ENCODE measurements at places on chromosomes 6 and 20. TPM values are rescaled to one million over a fixed set of nuclear protein-coding genes. Genes with fewer than 3 reads are reported as not detected.

FAM209B gene
- total RNA-seq, result not detected

DYNLT2 gene
- 1.9 TPM for total RNA-seq

UST gene
- total RNA-seq, result 4.9 TPM

MOG gene
- total RNA-seq, result not detected

OPRM1 gene
- total RNA-seq, result not detected

AKAP7 gene
- total RNA-seq, result 6.8 TPM

MROH8 gene
- 4.0 TPM for total RNA-seq

L3MBTL3 gene
- total RNA-seq, result 5.9 TPM

OR2J3 gene
- not detected for total RNA-seq

FABP7 gene
- not detected for total RNA-seq

GRCh38 chr6:88855541-88856147, 107.8 kb downstream of the RNGTT start:
- DNase-seq, result no peak

DNA sequence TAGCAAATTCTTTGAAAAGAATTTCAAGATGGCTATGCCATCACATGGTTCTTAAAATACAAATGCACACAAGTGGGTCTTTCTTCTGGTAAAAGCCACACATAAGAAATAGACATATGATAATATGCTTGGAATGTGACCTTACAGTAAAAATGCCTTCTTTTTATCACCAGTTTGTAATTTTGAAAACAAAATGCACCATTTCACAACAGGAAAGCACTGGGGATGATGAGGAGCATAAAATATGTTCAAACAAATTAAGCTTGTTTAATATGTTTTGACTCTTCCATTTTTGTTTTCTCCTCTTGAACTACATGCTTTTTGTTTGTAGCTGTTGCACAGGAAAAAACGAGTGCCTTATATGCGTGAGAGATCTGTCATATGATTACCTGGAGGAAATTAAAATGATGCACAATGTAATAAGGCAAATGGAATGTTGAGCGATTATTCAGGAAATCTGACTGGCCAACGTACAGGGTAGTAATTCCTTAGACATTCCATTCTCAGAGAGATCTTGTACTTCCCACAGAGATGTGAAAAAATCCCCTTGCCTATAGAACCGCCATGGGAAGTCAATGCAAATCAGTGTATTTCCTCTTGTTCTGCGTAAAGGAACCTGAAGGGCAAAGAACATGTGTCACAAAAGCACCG, 911.6 kb downstream of the TFAP2A start:
- peak; percentile 57 for DNase-seq

DNA sequence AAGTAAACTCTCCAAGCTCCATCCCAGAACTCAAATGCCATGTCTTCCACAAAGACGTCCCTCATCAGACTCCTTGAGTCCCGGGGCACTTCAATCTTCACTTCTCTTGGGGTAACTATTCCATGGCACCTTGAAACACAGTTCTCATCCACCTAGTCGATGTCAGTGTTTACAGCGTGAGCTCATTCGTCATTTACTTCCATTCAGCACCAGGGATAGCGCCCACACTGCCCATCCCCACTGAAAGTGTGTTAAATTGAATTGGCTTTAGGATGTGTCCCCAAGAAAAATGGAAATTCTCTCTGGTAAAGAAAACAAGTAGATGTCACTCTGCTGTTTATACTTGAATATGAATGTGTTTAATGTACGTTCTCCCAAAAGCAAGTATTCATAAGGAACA, 31.3 kb downstream of the KCNK15 start:
- peak; percentile 18 for DNase-seq

GRCh38 chr6:158416883-158417759, 104.9 kb downstream of the TULP4 start:
- DNase-seq, result peak; percentile 23

DNA sequence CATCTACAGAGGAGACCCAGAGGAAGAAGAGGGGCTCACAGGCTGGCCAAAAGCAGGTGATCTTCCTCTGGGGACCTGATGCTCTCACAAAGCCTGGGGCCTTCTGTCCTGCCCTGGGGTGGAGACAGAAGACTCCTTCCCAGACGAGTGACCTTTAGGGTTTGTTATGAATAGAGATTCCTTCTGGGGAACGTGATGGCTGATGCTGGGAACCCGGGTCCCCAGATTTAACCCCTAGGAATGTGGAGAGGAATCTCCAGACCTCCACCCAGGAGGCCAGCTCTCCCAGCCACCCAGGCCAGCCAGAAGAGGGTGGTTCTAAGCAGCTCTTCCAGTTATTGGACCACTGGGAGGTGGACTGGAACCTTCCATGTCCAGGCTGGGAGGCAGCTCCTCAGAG, 16.8 kb upstream of the CCN5 start:
- DNase-seq, result no peak

GRCh38 chr6:105331927-105332326, 71.0 kb downstream of the PREP start:
- DNase-seq, result no peak

GRCh38 chr6:118197539-118197938, 290.5 kb downstream of the SLC35F1 start:
- no peak for DNase-seq

- no peak for DNase-seq
Measured at GRCh38 chr6:107108201-107108890, 7.0 kb downstream of the BEND3 start.

DNA sequence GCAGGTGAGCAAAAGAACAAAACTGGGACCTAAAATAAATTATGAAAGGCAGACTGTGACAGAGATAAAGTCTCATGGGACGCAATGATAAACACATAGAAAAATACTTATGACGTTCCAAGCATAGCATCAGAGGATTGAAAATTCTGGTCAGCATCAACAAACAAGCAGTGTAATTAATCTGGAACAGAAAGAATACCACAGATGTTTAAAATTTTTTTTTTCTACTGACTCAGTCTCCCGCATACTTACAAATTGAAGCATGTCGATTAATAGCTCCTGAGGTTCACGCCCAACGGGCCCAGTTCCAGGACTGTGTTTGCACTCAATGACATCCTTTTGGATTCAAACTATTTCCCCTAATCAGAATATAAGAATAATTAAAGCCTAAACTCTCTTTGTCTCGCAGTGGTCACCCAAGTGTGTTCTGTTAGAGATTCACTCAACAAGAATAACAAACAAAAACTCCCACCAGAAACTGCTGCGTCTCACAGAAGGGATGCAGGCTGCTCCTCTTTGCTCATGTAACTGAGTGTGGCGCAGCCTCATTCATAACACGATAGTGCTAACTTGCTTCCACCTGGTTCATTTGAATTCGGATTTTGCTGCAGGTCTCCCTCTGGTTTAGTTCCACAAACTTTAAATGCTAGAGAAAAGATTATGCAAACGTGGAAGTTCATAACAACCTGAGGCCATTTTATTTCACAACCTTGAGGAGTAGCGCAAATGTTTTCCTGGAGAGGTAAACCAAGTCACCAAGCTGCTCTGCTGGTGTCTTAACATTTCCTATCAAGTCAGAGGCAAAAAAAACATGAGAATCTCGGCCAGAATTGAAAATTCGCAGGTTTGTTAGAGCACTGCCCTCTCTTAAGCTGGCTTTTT, 69.0 kb upstream of the CITED2 start:
- DNase-seq, result no peak

- no peak for DNase-seq
Measured at GRCh38 chr6:75907444-75907843, 158.4 kb downstream of the MYO6 start.

DNA sequence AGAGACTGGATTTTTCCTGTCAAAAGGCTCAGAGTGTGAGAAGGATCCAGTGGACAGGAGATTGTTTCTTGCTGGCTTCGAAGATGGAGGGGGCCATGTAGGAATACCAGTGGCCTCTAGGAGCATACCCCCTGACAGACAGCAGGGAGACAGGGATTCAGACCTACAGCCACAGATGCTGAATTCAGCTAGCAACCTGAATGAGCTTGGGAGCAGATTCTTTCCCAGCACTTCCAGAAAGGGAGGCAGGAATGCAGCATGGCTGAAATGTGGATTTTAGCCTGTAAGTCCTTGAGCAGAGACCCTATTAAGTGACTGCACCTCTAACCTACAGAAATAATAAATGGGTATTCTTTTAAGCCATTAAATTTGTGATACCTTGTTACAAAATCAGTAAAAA, 44.6 kb downstream of the STXBP5 start:
- no peak for DNase-seq

GRCh38 chr20:53247468-53248103, 275.4 kb downstream of the TSHZ2 start:
- DNase-seq, result no peak

DNA sequence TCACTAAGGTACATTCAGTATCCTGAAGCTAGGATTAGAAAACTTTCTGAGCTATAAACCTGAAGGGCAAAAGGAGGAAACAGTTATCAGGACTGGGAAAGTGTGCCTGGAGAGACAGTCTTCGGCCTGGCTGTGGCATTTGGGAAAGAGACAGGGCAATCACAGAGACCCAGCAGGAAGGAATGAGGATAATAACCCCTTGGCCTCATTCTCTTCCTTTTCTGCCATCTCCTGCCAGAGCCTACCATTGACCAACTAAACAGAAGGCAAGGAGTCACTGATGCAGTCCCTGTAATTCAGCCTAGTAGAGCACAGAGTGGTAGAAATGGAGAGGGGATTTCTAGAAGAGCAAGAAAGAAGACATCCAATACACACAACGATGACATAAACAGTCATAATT, 359.4 kb downstream of the HDGFL1 start:
- DNase-seq, result no peak

GRCh38 chr20:32845786-32846185, 12.9 kb upstream of the EFCAB8 start:
- no peak for DNase-seq

DNA sequence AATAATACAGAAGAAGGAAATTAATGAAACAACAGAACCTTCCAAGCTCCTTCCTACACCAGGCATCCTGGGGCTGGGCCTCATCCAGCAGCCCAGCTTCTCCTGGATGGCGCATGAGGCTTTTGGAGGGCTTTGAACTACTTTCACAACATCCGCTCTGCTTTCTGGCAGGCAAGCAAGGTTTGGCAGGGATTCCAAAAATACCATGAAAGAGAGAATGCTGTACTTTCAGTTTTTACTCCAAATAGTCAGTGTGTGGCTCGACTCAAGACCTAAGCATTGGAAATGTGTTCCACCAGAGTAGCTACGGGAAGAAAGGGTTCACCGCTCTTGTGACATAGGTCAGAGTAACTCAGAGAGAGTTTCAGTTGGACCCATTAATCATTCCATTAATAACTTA, 125.4 kb downstream of the OPRM1 start:
- DNase-seq, result no peak

GRCh38 chr6:169568314-169569087, 133.3 kb downstream of the WDR27 start:
- DNase-seq, result no peak

DNA sequence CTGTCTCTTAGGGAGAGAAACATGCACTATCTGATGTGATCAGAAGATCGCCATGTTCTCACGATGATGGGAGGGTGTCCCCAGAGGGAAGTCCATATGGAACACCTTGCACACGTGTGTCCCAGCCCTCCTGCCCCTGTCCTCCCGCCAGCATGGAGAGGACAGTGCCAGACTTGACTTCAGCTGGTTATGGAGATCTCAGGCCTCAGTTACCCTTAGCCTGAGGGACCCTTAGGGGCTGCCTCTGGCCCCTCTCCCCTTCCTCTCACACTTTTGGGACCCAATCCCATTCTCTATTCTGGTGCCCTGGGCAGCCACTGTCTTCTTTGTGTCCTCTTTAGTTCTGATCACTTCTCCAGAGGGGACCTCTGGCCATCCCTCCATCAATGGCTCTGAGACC, 1.6 kb downstream of the TREML4 start:
- no peak for DNase-seq

- no peak for DNase-seq
Measured at GRCh38 chr6:659716-660581, 3.0 kb upstream of the HUS1B start.

DNA sequence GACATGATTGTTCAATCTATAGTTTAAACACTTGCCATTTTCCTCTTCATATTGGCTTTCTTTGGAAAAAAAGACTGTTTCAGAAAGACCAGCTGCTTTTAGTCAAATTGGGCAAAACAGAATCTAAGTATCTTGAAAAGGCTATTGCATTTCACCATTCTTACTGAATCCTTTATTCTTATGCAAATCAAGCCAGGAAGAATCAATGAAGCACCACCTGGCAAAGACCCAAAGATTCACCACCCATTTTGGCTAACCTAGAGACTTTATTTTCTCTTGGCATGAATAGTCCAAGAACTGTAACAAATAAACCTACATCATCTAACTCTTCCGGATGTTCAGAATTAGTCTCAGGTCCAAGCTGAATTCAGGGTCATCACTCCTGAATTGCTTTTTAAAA, 71.3 kb upstream of the EYA4 start:
- no peak for DNase-seq

DNA sequence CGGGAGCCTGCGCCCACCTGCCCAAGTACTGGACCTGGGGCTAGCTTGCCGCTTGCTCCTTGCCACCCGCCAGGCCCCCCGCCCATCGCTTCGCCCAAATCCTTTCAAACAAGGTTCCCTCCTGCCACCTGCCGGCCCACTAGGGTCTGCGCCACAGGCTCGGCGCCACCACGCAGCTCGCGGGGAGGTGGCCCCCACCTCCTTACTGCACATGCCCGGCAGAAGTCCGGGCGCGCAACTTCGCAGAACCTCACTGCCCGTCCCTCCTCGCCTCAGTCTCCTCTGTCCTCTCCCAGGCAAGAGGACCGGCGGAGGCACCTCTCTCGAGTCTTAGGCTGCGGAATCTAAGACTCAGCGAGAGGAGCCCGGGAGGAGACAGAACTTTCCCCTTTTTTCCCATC, 11.2 kb downstream of the GNAS-AS1 start:
- no peak for DNase-seq

DNA sequence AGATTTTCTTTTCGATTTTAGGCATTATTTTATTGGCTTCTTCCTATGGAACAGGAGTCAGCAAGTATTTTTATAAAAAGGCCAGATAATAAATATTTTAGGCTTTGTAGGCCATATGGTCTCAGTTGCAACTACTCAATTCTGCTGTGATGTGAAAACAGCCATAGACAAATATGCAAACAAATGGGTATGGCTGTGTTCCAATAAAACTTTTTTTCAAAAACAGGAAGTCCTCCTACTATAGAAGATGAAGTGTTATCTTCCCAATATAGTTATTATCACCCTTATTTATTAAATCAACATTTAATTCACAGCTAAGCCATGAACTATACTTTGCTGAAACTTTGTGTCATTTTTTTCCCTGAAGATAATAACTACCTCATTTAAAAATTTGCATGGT, 57.2 kb downstream of the CHD6 start:
- DNase-seq, result no peak

- peak; percentile 37 for DNase-seq
Measured at GRCh38 chr20:22974354-22974753, 60.8 kb upstream of the SSTR4 start.

DNA sequence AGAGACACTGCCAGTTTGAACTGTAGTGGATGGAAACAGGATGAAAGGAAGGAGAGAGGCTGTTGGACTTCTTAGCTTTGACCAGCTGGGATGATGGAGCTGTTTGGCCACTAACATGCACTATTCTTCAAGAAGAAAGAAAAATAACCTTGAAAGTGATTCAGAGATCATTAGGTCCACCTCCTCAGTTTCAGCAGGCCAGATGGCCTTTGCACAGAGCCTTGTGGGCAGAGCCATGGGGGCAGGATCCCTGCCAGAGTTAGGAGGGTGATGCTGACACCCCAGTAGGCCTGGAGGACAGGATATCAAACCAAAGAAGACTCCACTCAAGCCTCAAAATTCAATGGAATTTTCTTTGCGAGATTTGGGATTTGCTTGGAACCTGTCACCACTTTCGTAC, 74.5 kb upstream of the TMEM181 start:
- peak; percentile 71 for DNase-seq

All from LHCN-M2 (cell line).